ENCODE measurements at places on chromosomes 1 and 21.

- H3K27me3 ChIP-seq = peaks cover 66% of the 10 kb centered on the region
- no peak overlapping the region for H3K27ac ChIP-seq
- DNase-seq = peak; percentile 89
- H3K4me3 ChIP-seq = no peak overlapping the region
- H3K4me1 ChIP-seq = peaks cover 12% of the 10 kb centered on the region
- H3K36me3 ChIP-seq = no peaks in the 10 kb centered on the region
Observed at GRCh38 chr1:11858968-11859871, 475 bp upstream of the NPPB start.

DNA sequence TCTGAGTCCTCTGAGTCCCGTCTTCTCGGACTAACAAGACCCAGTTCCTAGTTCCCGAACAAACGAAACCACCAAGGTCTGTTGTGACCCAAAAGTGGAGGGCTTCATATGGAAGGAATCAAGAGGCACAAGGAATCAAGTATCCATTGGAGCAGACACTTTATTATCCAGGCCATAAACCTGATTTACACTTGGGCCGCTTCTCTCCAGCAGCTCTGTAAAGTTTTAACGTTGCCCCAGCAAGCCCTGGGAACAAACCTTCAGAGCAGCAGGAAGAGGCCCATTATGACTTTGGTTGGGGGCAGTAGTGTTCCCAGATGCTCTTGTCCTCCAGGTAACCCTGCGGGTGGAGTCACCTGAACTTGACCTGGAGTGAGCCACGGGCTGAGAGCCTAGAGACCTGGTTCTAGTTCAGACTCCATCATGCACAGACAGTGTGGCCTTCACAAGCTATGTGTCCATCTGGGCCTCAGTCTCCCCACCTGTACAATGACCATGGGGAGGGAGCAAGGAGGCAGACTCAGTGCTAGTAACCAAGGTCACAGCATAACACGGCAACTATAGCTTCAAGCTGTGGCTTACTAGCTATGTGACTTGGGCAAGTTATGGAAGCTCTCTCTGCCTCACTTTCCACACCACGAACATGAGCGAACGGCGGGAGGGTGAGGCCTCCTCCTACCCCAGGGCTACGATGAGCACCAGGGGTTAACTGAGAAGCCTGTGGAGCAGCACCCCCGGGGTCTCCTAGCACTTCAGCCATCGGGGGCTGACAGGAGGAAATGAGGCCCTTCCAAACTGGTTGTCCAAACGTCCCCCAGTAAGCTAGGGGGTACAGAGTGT, 95.7 kb downstream of the GLIS1 start:
- H3K27ac ChIP-seq = no peak overlapping the region
- H3K4me3 ChIP-seq = no peak overlapping the region
- no peaks in the 10 kb centered on the region for H3K4me1 ChIP-seq
- peaks cover 19% of the 10 kb centered on the region for H3K27me3 ChIP-seq
- no peaks in the 10 kb centered on the region for H3K36me3 ChIP-seq

DNA sequence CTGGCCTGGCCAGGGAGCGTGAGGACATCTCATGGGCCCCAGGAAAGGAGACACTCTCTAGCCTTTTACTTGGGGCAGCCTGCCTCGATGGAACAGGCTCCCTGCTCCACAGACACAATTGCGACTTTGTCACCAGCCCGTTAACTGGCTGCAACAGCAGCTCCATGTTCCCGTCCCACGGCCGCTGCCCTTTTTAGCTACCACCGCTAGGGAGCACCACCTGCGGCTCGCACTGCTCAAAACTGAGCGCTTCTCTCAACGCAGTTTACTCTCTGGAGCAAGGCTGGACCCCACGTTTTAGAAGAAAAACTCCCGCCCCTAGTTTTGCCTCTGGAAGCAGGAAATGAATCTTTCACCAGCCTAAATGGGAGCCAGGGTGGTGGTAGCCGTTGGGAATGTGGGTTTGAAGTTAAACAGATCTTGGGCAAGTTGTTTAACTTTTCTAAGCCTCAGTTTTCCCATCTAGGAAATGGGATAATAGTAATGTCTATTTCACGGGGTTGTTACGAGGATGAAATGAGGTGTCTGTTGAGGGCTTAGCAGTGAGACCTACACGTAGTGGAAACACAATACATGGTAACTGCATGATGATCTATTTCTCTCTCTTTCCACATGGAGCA, 3.5 kb upstream of the LRRC38 start:
- H3K36me3 ChIP-seq = no peaks in the 10 kb centered on the region
- no peak for DNase-seq
- no peak overlapping the region for H3K27ac ChIP-seq

- no peak overlapping the region for H3K27ac ChIP-seq
- DNase-seq = no peak
- no peak overlapping the region for H3K4me3 ChIP-seq
- peaks cover 9% of the 10 kb centered on the region for H3K27me3 ChIP-seq
- no peaks in the 10 kb centered on the region for H3K36me3 ChIP-seq
Observed at GRCh38 chr1:168621356-168621755, 45.0 kb downstream of the XCL1 start.

DNA sequence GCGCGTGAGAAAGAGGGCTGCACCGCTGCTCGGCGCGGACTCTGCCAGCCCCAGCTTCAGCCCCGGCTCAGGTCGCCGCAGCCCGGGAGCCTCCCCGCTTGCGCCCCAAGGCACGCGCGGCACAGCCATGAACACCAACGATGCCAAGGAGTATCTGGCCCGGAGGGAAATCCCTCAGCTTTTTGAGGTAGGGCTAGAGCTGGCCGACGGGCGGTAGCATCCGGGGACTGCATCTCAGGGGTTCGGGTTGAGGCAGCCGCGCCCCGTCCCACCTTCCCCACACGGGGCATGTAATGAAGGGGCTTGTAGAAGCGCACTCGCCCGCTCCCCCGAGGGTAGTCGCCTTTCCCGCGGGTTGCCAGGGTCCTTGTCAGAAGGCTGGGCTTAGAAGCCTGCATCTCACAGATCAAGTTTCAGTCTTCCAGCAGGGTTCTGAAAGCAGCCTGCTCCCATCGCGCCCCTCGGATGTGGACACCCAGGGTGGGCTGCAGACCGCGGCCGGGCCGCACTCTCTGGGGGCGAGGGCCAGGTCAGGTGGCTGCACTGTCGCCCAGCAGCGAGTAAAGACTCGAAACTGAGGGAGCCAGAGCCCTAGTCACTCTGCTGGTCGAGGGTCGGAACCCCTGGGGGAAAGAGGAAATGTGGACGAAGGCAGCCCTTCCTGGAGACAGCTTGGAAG, 507 bp downstream of the AK5 start:
- peak overlapping the region; percentile 70 for H3K4me3 ChIP-seq
- no peaks in the 10 kb centered on the region for H3K36me3 ChIP-seq
- DNase-seq = no peak
- H3K27ac ChIP-seq = no peak overlapping the region

DNA sequence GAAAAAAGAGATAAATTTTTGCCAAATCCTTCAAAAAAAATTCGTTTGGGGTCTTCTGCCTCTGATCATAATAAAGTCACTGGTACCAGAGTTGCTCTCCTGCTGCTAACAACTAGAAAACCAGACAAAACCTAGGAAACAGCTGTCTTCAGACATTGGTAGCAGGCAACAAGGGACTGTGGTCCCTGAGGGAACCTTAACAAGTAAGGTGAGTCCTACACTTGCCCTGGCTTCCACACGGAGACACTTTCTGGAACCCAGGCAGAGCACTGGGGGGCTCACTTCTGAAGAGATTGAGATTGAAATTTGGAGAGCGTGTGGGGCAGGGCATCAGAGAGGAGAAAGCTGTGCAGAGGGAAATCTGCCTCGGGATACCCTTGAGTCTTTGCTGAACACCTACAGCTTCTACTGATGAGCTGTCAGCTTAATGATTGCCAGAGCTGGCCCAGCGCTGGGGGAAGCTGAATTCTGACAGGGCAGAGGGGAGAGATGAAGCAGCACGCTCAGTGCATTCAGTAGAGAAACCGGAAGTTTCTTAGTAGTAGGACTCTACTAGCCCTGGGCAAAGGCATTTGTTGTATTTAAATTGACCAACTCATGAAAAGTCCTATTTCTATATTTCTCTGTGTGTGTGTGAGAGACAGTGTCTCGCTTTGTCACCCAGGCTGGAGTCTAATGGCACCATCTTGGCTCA, 18.5 kb upstream of the FAM89A start:
- no peaks in the 10 kb centered on the region for H3K36me3 ChIP-seq
- no peak for DNase-seq
- peaks cover 7% of the 10 kb centered on the region for H3K27me3 ChIP-seq

- H3K4me3 ChIP-seq = no peak overlapping the region
- no peak for DNase-seq
- no peaks in the 10 kb centered on the region for H3K36me3 ChIP-seq
- no peaks in the 10 kb centered on the region for H3K4me1 ChIP-seq
- no peak overlapping the region for H3K27ac ChIP-seq
Observed at GRCh38 chr1:219753914-219754313, 141.0 kb upstream of the ZC3H11B start.

GRCh38 chr1:109248797-109249629, at the start of gene CELSR2:
CELSR2 (plus strand) TSS chr1:109249539; CDS start chr1:109250080, 541 bp downstream.
- no peaks in the 10 kb centered on the region for H3K4me1 ChIP-seq
- no peak within 1 kb of the TSS for H3K27ac ChIP-seq
- no peaks in the 10 kb centered on the region for H3K36me3 ChIP-seq
- DNase-seq = peak; percentile 84
- peaks cover 13% of the 10 kb centered on the region for H3K27me3 ChIP-seq

DNA sequence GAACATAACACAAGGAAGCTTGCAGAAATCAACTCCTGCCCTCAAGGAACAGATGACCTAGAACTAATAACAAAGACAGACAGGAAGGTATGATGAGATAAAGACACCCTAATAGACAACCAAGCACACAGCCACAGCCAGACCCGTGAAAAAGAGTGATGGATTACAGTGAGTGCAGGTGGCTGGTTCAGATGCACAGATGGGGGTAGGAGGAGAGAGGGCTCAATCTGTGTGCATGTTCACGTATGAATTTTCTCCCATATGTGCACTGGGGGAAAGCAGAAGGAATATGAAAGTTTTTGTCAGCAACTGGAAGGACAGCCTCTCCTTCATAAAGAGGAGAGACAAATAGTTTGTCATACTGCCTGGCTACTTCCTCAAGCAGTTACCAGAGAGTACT, 367.1 kb downstream of the PBX1 start:
- no peak overlapping the region for H3K27ac ChIP-seq
- peaks cover 3% of the 10 kb centered on the region for H3K27me3 ChIP-seq
- no peaks in the 10 kb centered on the region for H3K36me3 ChIP-seq
- H3K4me3 ChIP-seq = no peak overlapping the region

DNA sequence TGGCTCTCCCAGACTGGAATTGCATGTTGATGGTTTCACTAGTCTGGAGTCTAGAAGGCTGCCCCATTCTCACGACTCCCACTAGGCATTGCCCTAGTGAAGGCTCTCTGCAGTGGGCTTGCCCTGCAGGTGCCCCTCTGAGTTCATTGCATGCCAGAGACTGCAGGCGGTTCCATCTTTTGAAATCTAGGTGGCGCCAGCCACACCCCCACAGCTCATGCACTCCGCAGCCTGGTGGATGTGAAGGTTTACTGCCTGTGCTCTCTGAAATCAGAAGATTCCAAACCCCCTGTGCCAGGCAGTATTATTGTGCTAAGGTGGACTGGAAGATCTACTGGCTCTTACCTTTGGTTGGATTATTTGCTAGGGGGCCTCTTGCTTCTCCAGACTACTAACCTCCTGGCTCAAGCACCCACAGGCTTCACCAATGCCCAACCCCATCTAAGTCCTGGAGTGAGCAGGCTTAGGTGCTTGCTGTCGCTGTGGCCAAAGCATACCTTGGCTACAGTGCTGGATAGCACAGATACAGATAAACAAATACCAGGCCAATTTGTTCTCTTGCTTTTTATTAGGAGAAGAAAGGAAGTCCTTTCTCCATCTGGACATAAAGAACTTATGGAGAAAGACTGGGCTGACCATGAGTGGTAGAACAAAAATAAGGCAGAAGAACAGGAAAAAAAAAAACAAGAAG, 83.5 kb upstream of the SIM2 start:
- H3K27ac ChIP-seq = no peak overlapping the region
- H3K4me1 ChIP-seq = no peaks in the 10 kb centered on the region
- peaks cover 6% of the 10 kb centered on the region for H3K27me3 ChIP-seq
- no peak overlapping the region for H3K4me3 ChIP-seq
- no peak for DNase-seq
- H3K36me3 ChIP-seq = no peaks in the 10 kb centered on the region

- no peaks in the 10 kb centered on the region for H3K36me3 ChIP-seq
- H3K27ac ChIP-seq = no peak overlapping the region
- peaks cover 6% of the 10 kb centered on the region for H3K4me1 ChIP-seq
- DNase-seq = no peak
- H3K4me3 ChIP-seq = no peak overlapping the region
Observed at GRCh38 chr1:34787461-34788420, 5.1 kb upstream of the GJA4 start.

GRCh38 chr1:12480041-12480440, 138.0 kb downstream of the DHRS3 start:
- H3K27me3 ChIP-seq = no peaks in the 10 kb centered on the region
- DNase-seq = no peak
- peaks cover 72% of the 10 kb centered on the region for H3K4me1 ChIP-seq
- no peak overlapping the region for H3K4me3 ChIP-seq

DNA sequence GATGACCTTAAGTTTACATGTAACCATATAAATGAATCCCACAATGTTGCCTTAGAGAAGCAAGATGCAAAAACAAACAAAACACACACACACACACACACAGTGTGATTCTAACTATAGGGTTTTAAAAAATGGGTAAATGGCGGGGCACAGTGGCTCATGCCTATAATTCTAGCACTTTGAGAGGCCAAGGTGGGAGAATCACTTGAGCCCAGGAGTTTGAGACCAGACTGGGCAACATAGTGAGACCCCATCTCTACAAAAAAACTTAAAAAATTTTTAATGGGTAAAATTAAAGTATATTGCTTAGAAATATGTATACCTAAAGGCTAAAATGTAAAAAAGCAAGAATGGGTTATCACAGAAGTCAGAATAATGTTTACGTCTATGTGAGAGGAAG, 15.8 kb downstream of the KMO start:
- no peaks in the 10 kb centered on the region for H3K27me3 ChIP-seq
- peaks cover 13% of the 10 kb centered on the region for H3K4me1 ChIP-seq
- peaks cover 2% of the 10 kb centered on the region for H3K36me3 ChIP-seq
- no peak overlapping the region for H3K4me3 ChIP-seq
- H3K27ac ChIP-seq = no peak overlapping the region

DNA sequence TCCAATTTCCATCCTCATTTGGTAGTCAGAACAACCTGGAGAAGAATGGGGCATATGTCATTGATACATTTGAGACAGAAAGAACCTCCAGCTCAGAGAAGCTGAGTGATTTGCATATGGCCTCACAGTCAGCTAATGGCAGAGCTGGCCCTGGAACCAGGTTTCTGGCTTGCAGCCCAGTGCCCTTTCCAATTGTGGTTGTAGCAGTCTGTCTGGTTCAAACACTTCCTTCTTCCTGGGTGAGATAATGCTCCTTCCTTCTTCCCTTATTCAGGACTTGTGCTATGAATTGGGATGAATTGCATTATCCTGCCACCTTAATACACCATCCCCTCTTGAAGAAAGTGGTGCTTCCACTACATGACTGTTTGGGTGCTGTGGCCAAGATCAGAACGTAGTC, 24.2 kb downstream of the SLC5A9 start:
- H3K36me3 ChIP-seq = no peaks in the 10 kb centered on the region
- peaks cover 4% of the 10 kb centered on the region for H3K27me3 ChIP-seq
- peaks cover 10% of the 10 kb centered on the region for H3K4me1 ChIP-seq
- no peak for DNase-seq
- H3K4me3 ChIP-seq = no peak overlapping the region
- H3K27ac ChIP-seq = no peak overlapping the region

- H3K27ac ChIP-seq = no peak overlapping the region
- no peak overlapping the region for H3K4me3 ChIP-seq
- no peak for DNase-seq
- peaks cover 2% of the 10 kb centered on the region for H3K27me3 ChIP-seq
Observed at GRCh38 chr1:97905141-97905940, 15.5 kb downstream of the DPYD start.

- H3K4me3 ChIP-seq = no peak overlapping the region
- peaks cover 64% of the 10 kb centered on the region for H3K27me3 ChIP-seq
- H3K36me3 ChIP-seq = no peaks in the 10 kb centered on the region
- no peaks in the 10 kb centered on the region for H3K4me1 ChIP-seq
- no peak for DNase-seq
- H3K27ac ChIP-seq = no peak overlapping the region
Observed at GRCh38 chr1:25157846-25158245, 74.5 kb downstream of the SYF2 start.

All from activated naive CD8-positive, alpha-beta T cell treated with anti-CD3 and anti-CD28 coated beads, Interleukin-2, amount 10 ng/mL, durations not matched to agents 7 days and 5 days (primary cell).